ENCODE measurements at places on chromosomes 12 and 14. TPM values are rescaled to one million over a fixed set of nuclear protein-coding genes. Genes with fewer than 3 reads are reported as not detected.
A peak's percentile ranks its signal among the peaks of the same experiment; 100 is the strongest.

GRCh38 chr12:116418551-116418950, 140.6 kb upstream of the MAP1LC3B2 start:
- DNase-seq = no peak

GRCh38 chr12:95083938-95084337, 10.5 kb upstream of the NR2C1 start:
- no peak for DNase-seq

DNA sequence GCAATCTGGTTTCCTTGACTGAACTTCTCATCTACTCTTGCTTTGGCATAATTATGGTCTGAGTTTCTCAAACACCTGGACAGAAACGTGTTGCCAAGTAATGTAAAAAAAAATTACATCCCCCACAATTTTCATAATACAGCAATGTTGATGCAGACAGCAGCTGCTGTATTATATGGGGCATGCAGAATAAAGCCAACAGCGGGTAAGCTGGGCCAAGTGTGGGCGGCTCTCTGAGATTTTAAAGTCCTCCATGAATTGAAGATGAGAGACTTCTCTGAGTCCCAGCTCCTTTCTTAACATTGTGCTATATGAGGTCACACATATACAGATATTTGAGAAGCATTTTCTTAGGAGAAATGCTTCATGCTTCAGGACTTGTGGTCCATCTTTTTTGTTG, 881.2 kb downstream of the GALC start:
- DNase-seq = no peak

- no peak for DNase-seq
Measured at GRCh38 chr12:54605138-54605970, 16.9 kb upstream of the PPP1R1A start.

- DNase-seq = peak; percentile 56
Measured at GRCh38 chr12:104055686-104056388, 5.8 kb upstream of the GLT8D2 start.

- DNase-seq = no peak
Measured at GRCh38 chr14:101467181-101467926, 93.9 kb upstream of the DIO3 start.

DNA sequence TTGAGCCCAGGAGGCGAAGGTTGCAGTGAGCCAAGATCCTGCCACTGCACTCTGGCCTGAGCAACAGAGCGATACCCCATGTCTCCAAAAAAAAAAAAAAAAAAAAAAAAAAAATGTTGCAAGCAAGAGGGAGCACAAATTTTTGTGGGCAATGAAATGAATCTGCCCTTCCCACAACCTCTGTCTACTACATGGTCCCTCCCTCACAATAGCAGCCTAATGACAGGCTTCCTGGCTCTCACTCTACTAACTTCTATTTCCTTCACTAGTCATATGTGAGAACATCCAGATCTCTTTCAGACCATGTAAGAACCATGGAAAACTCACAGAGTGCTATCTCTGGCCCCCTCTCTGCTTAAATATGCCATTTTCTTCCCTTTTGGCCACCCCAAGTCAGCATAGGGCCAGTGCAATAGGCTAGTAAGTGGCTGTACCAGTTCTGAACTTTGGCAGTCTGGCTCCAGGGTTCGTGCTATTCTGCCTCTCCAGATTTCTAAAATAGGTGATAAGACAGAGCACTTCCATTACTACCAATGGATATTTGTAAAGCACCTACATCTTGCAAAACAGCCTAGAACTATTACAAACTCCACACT, 7.1 kb downstream of the OSBPL8 start:
- no peak for DNase-seq

DNA sequence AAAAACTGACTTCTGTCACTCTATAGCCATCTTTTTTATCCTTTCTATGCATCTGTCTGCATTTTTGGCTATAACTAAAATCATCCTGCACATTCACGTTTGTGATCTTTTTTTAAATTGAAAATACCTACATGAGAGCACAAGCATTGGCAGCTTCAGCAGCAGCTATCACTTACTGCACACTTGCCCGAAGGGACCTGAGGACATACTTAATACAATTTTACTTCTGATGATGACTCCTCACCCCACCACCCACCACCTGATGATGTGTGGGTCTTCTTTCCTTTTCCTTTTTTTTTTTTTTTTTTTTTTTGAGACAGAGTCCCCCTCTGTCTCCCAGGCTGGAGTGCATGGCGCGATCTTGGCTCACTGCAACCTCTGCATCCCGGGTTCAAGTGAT, 160.3 kb downstream of the PRKCH start:
- DNase-seq = no peak

DNA sequence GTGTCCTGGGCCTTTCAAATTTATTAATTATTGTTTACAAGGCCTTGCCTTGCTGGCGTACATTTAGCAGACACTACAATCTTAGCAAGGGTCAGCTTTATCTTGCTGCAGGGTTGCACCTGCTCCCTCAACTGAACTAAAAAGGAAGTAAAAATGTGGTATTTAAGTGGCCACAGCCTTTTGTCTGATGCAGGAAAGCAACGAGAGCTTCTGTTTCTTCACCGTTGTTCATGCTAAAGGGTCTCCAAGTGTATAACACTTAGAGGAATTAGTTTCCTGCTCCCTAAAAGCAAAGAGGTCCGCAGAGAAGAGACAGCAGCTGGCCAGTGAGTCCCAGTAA, 62.8 kb upstream of the EGLN3 start:
- DNase-seq = no peak

DNA sequence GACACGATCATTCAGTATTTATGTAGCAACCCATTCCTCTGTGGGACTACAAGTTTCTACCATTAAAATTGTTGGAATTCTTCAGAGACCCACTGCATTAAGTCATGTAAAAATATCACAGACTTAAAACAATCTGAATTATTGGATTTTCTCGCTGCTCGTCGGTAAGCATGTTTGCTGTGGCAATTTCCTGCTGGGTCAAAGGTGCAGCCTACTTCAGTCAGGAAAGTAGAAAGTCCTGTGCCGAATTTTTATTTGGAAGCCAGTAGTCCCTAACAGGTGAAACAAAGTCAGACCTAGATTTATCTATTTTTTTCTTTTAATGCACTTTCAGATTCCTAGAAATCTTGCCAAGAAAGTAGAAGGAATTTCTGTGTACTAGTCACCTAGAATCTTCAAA, 110.4 kb upstream of the MYL2 start:
- no peak for DNase-seq

- DNase-seq = no peak
Measured at GRCh38 chr14:51681411-51681810, 29.7 kb downstream of the FRMD6 start.

DNA sequence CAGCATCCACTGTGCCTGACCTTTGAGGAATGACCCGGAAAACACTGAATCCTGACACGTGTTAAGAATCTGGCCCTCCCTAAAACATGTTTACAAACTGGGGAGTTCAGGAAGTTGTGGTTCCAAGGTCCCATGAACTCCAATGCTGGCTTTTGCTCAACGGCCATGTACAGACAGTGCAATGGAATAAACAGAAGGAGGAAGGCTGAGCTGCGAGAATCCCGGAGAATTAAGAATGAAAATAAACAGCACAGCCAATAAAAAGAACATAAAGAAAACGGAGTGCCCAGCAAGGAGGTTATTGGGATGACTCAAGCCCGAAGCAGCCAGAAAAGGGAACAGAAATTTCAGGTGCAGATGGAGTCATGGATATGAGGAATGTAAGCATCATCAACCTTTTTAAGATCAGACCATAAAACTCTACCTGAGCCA, 32.3 kb downstream of the BCL11B start:
- DNase-seq = no peak

DNA sequence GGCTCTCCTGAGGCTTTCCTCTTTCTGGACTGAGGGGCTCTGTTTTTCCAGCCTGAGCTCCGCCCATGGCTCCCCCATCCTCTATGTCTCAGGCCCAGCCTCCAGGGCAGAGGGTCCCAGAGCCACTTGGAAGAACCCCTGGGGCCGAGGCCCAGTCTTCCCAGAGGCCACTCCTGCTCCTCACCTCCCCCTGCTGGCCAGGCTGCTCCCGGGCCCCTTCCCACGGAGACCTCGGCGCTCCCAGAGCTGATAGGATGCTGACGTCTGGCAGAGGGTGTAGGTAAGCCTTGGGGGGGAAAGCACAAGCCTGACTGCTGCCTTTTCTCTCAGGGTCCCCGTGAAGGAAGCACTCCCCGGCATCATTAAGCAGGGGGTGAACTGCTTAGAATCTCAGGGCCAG, 51.4 kb downstream of the ERH start:
- DNase-seq = no peak

GRCh38 chr14:22792158-22792557, 23.1 kb downstream of the SLC7A7 start:
- DNase-seq = no peak

DNA sequence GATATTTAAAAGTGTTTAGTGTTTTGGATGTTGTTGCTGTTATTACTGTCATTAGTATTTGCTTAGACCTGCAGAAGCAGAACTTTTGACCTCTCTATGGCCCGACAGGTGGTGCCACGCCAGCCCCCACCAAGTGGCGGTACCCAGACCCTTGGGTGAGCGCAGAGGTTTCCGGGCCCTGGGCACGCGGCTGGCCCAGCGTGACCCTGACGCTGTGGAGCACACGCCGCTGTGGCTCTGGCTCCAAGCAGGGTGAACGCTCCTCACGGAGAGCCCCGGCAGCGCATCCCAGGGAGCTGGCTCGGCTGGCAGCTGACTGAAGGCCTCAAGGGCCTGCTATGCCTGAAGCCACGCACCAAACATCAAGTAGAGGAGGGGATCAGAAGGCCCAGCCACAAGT, 22.6 kb downstream of the SLC25A47 start:
- DNase-seq = no peak

The SERPINA12 gene
- not detected for total RNA-seq

The FBLN5 gene
- total RNA-seq = 13.2 TPM

The PLA2G1B gene
- total RNA-seq = not detected

The FAM90A1 gene
- 0.11 TPM for total RNA-seq

The ACVR1B gene
- 67.6 TPM for total RNA-seq

The NPAS3 gene
- 1.6 TPM for total RNA-seq

Data from left colon (tissue), 2 donors.